Tibial nerve (tissue), 4 donors: ENCODE measurements at places on chromosomes 7 and 10. TPM values are rescaled to one million over a fixed set of nuclear protein-coding genes. Genes with fewer than 3 reads are reported as not detected.

Gene BNIP3
- total RNA-seq, result 149 TPM

Gene TAS2R4
- 7.3 TPM for total RNA-seq

Gene AGK
- total RNA-seq, result 29.5 TPM

Gene HOXA1
- total RNA-seq, result 0.44 TPM

Gene GJD4
- 0.20 TPM for total RNA-seq

Gene NDUFB8
- 157 TPM for total RNA-seq

Gene STX1A
- total RNA-seq, result 3.9 TPM

Gene SGPL1
- 22.5 TPM for total RNA-seq
